Activated naive CD8-positive, alpha-beta T cell treated with anti-CD3 and anti-CD28 coated beads, Interleukin-2, amount 50 U/mL, for 24 hours (primary cell): ENCODE measurements at places on chromosomes 16 and 17.
A peak's percentile ranks its signal among the peaks of the same experiment; 100 is the strongest.

DNA sequence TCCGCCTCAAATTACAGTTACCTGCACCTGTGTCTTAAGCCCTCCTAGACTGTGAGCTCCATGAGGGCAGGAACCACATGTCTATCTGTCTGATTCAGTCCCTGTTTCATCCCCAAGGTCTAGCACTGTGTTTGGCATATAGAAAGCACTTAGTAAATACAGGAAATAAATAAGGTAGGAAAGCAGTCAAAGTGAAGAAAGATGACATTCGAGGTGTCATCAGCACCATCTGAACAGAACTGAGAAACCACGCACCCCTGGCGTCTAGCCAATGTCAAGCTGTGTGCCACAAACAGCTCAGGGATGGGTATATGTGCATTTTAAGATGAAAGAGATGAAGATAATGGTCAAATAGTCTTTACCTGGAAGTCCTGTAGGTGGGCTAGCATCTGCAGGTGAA lies 79.6 kb upstream of the ATP2A3 start:
- DNase-seq = peak; percentile 55

DNA sequence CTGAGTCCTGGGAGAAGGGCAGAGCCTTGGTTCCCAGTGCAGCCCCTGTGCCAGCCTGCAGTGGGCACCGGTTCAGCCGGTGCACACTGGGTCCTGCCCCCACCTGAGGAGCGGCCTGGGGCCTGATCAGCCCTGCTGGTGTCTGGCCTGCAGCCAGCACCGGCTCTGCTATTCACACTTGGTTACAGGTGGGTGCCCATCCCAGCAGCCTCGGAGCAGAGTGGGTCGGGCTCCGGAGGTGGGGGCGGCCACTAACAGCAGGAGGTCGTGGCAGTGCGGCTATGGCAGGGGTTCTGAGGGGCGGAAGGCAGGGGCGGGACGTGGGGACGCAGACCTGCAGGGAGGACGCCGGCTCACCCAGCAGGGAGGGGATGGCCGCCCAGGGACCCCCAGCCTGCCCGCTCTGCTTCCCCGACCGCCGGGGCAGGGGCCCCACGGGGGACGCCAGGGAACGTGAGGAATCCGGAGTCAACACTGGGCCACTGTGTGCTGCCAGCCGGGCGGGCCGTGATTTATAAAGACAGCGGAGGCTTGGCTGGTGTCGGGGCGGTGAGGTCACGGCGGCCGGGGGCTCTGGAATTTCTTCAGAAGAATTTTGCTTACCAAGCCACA lies 20.3 kb downstream of the METRNL start:
- no peak for DNase-seq

- DNase-seq = no peak
Observed at GRCh38 chr17:55661963-55662834, 60.5 kb downstream of the TMEM100 start.

DNA sequence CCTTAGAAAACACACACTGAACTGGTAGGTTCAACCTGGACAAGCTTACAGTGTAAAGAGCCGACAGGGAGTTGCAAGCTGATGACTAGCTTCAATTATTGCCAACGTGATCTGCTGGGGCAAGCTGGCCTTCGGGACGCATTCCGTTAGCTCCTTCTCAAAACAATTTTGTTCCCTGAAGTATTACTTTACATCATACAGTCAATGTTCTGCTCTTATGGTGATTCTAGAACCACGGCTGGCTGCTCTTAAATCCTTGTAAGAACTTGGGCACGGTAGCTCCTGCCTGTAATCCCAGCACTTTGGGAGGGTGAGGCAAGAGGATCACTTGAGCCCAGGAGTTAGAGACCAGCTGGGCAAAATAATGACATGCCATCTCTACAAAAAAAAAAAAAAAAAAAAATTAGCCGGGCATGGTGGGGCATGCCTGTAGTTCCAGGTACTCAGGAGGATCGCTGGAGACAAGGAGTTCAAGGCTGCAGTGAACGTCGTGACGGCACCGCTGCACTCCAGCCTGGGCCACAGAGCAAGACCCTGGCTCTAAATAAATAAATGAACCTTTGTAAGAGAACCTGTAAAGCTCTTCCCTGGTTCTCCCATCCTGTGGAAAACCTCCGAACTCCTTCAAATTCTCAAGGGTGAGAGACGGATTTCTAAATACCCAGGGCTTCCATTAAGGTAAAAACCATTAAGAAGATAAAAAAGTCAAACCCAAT lies 2.0 kb downstream of the CDIP1 start:
- DNase-seq = no peak

GRCh38 chr16:57483725-57484514 lies 2.4 kb downstream of the DOK4 start:
- no peak for DNase-seq

DNA sequence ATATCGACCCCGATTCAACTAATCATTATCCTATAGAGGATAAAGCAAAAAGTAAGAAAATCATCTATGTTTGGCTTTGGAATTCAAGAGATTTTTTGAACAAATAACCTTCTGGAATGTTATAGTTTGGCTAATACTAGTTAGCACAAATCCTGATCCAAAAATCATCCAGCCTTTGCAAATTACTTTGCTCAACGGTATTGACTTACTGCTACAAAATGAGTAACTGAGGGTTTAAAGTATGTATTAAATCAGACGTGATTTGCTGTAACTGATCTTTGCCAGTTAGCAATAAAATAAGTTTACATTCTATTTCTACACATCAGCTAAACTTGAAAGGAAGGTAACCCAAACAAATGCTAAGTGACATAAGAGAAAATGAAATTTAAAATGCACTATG lies 6.5 kb downstream of the MED13 start:
- DNase-seq = no peak

DNA sequence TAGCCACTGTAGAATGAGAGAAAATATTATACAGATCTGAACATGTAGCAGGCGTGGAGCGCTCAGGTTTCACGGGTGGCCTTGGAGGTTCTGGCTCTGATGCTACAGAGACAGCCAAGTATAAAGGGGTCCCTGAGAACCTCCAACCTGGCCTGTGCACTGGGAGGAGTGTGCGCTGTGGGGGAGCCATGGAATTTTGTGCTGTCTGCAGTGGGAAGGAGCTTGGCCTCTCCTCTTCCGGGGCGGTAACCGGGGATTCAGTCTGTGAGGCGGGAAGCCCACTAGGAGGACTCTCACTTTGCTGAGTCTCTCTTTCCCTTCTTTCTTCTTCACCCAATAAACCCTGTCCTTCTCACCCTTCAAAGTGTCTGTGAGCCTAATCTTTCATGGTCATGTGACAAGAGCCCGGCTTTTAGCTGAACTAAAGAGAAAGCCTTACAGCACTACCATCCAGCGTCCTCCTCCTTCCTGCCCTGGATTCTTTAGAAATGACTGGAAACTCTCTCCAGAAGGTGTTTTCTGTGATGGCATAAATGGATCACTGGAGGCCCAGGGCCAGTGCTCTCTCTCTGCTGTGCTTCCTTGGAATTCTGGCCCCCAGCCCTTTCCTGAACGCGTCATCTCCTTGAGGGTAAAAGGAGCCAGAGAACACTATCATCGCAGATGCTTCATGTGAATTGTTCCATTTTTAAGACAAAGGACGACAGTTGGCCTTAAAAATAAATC lies 232.1 kb upstream of the CACNG5 start:
- DNase-seq = no peak

- no peak for DNase-seq
Observed at GRCh38 chr17:69457603-69458002, 43.1 kb downstream of the MAP2K6 start.

GRCh38 chr17:8226536-8227237 lies 16.3 kb upstream of the AURKB start:
- DNase-seq = peak; percentile 63

GRCh38 chr17:73292031-73292531 lies 19.7 kb downstream of the CDC42EP4 start:
- DNase-seq = no peak

- no peak for DNase-seq
Observed at GRCh38 chr17:50686494-50687199, 21.1 kb downstream of the ANKRD40 start.

DNA sequence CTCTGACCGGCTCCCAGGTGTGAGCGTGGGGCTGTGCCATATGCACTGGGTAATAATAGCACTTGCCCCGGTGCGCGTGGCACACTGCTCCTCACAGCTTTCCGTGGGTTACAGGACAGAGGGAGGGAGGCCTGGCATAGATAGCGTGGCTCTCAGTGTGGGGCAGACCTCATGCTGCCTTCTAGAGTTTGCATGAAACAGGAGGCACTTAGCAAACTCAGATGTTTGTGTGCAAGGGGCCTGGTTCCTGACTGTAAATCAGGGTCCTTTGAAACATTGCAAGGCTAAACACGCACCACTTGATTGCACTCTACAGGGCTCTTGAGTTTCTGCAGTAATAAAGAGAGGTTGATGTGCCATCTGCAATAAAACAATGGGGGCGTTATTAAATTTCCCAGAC lies 101.7 kb downstream of the RPTOR start:
- no peak for DNase-seq

DNA sequence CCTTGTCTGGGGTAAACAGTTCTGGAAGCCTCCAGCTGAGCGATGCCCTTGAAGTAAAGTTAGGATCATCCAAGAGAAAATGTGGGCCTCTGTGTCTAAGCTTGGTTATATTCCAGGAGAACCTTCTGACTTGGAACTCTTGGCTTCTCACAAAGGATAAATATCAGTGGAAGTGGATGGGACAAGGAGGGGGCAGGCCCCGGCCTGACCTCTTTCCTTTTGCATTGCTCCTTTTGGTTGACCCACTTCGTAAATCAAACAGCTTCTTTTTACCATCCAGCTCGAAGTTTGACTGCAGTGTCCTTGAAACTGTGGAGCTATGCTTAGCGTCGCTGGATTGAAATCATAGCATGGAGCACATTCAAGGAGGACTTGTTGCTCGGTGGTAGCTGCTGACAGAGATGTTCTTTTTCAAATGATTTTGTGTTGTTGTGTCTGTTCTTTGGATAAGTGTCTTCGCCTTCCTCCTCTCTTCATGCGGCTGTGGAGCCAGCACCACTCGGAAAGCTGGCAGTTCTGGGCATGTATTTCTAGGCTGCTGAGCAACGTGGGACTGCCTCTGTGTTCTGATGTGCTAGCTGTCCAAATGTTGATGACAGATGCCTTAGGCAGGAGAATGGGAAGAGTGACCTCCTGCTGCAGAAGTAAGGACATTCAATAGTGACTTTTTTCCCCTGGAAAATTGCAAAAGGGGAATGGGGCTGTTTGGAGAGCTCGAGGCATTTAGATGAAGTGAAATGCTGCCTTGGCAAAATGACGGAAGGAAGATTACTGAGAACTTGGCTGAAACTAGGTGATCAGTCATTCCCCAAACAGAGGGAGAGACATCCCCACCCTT lies 4.5 kb downstream of the MINK1 start:
- DNase-seq = no peak

DNA sequence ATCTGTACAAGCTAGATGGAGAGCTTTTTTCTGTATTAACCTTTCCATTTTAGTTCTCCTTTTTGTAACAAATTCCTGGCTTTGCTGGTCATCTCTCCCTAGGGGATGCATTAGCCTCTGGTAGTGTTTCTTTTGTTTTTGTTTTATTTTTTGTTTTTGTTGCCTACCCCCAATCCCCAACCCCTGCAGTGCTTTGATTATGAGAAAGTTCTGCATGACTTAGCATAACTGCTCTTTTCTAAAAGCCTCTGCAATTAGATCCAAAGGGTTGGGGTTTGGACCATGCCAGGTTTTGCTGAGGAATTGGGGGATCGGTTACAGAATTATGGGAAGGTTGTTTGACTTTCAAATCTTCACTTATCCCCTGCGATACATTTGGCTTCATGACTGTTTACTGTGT lies 98.2 kb downstream of the ADAMTS18 start:
- no peak for DNase-seq

DNA sequence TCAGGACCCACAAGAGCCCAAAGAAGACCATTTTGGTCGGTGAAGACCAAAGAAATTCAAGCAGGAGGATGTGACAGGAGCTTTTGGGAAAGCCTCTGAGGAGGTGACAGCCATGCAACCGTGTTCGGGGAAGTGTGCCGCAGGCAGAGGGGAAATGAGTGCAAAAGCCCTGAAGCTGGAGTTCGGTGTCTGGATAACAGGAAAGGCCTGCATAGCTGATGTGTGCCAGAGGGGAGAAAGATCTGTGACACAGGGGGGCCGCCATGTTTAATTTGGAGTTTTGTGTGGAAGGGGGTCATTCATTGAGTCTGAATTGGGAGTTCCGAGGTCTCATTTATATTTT lies 870 bp upstream of the ZC3H7A start:
- peak; percentile 33 for DNase-seq

- no peak for DNase-seq
Observed at GRCh38 chr16:17358846-17359245, 111.9 kb downstream of the XYLT1 start.

DNA sequence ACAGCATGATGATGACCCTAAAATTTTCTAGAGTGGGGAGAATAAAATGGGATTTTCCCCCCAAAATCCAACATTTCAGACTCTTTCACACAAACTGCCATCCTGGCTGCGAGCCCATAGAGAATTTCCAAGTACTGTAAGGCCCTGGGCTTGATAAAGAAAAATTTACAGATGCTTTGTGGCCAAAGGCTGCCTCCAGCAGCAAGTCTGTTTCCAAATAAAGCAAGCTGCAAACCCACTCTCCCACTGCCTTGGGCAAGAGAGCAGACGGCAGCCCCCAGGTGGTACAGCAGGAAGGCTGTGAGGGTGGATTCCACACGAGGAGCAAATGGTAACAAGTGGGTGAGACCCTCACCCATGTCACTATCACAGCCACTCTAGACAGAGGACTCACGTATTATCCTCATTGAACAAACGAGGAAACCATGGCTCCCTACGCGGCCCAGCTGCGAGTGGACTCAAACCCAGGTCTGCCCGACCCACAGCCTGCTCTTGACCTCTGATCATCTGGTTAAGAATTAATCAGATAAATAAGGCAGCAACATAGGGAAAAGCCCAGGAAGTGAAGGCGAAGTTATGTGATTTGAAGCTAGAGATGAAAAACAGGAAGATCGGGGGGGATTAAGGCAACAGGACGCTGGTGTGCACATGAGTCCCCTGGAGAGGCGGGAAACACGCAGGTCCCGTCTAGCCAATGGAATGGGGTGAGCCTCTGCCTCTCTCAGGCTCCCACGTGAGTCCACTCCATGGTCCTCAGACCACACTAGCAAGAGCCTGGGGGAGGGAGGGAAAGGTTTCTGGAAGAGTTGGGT lies 37.4 kb downstream of the AXIN2 start:
- no peak for DNase-seq

DNA sequence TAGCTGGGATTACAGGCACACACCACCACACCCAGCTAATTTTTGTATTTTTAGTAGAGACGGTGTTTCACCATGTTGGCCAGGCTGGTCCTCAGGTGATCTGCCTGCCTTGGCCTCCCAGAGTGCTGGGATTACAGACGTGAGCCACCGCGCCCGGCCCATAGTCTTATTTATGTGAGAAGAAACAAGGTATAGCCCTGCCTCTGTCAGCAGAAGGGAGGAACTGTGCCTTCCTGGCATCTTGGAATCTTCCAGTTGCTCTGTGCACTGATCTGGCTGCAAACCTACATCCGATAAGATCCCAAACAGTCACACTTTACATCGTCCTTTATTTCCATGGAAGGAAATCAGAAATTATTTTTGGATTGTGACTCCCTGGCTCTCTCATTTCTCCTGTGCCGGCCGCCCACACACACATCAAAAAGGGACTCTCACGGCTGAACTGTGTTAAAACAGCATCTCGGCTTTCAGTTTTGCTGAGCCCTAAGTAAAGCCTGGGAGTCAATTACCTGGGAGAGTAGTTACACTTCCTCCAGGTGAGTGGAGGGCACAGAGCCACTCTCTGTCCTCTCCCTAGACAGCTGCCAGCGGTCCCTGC lies 23.3 kb downstream of the WIPI1 start:
- DNase-seq = no peak

GRCh38 chr17:17539591-17539990 lies 43.4 kb upstream of the RASD1 start:
- DNase-seq = no peak
